CD4-positive, alpha-beta T cell treated with Interleukin-21 for 1 hour (primary cell): ENCODE measurements at places on chromosomes 2 and 18.

DNA sequence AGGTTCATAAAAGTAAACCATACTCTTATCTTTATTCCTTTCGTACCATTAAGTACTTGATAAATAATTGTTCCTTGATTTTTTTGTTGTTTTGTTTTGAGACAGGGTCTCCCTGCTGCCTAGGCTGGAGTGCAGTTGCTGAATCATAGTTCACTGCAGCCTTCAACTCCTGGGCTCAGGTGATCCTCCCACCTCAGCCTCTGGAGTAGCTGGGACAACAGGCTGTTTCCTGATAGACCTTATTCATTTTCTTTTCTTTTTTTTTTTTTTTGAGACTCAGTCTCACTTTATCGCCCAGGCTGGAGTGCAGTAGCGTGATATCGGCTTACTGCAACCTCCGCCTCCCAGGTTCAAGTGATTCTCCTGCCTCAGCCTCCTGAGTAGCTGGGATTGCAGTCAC lies 5.5 kb downstream of the KCNG3 start:
- no peak for DNase-seq

- DNase-seq, result no peak
Observed at GRCh38 chr2:42293019-42293418, 68.0 kb downstream of the COX7A2L start.

- peak; percentile 60 for DNase-seq
Observed at GRCh38 chr2:63050334-63051041, at the start of gene OTX1. Gene OTX1 (plus strand): TSS chr2:63050830. CDS start chr2:63052991, 2,161 bp downstream.

DNA sequence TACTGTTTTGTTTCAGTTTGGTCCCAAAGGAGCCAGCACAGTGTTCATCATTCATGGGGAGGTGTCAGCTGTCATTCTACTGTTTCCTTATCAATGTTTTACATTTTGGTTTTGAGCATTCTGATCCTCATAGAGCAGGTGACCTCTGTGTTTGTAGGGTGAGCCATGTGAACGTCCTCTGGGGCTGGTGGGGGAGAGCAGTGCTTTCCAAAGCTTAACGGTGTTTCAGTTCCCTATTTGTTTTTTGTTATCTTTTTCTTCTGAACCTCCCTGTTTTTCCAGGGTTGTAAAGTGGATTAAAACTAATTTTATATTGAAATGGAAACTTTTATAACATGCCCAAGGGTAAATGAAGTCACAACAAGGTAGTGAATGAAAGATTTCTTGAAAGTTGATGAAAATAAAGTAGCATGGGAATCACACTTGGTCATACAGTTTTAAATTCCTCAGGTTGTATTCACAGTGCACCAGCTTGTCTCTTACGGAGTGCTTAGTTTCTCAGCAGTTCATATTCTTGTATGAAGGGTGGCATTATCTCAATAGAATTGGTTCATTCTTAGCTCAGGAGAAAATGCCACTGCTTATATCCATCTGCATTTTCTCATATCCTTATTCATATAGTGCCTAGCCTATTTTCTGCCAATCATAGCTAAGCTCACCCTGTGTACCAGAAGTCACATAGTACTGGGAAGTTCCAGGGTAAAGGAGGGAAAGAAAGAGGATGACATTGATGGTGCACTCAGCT lies 54.5 kb downstream of the MAP4K4 start:
- no peak for DNase-seq

DNA sequence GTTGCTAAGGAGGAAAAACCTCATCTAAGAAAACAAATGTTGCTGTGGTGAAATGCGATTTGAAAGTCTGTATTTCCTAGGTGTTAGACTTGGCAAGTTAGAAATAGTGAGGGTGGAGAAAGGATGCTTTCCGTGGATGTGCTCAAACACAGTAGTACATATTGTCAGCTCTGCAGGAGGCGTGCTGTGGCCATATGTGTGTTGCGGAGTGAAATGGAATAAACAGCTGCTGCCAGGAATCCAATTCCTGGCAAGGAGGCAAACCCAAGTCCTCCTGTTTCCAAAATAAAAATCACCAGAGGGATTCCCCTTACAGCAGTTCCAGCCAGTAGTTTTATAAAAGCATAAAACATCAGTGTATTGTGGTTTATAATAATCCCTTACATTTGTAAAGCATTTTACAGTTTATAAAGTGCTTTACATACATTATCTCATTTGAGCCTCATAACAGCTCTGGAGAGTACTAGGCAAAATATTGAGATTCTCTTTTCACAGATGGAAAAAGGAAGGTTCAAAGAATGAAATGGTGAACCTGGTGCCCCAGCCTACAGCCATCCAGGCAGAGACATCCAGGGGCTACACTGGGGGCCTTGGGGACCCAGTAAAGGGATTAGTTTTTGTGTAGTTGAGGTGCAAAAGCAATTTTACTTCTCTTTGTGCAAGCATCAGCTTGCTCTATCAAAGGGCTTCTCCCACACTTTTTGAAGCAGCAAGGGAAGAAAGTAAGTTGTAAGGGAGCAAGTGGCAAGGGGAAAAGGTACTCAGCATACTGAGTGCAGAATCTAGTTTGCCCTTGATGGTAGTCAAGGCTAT lies 206.0 kb downstream of the AGPS start:
- DNase-seq, result no peak
